SHP77 treated with DMSO at 0.1 percent for 48 hours (cell line): ENCODE measurements at places on chromosomes 3 and 15.
A peak's percentile ranks its signal among the peaks of the same experiment; 100 is the strongest.

DNA sequence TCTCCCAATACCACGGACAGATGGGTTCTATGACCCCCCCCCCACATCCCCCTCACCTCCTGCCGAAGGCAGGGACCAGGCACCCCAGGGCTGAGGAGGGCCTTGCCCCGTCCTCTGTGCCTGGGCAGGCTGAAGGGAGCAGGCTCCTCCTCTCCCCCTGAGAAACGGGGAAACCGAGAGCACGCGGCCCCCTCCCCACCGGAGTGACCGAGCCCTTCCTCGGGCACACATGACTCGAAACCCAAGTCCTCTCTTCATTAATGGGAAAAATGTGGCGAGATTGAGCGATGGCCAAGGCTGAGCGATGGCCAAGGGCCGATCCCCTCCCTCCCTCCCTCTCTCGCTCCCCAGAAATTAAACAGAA, 7.0 kb downstream of the EPHB3 start:
- DNase-seq: no peak

GRCh38 chr3:5239602-5240001, 52.1 kb downstream of the EDEM1 start:
- no peak for DNase-seq

GRCh38 chr3:124928333-124929202, 6.0 kb downstream of the MUC13 start:
- DNase-seq: peak; percentile 40

- DNase-seq: no peak
Observed at GRCh38 chr15:67135494-67135893, 70.1 kb downstream of the SMAD3 start.

DNA sequence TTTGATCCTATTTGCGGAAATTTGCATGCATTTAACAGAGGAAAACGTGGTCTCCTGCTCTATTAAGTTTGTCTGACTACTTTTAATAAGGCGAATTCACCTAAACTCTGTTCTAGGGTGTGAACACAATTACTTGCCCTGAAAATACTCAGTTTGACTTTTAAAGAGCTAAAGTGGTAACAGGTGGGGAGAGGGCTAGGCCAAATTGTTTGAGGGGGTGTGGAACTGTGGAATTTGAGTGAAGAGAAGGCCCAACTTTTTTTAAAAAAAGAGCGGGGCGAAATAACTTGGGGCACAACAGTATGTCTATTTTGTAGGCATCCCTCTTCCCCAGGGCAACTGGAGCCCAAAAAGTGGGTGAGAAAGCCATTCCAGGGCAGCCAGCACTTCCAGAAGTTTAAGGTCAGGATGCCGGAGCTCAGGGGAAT, 580 bp upstream of the FXR1 start:
- no peak for DNase-seq
